ENCODE measurements at places on chromosomes 5 and 9.

DNA sequence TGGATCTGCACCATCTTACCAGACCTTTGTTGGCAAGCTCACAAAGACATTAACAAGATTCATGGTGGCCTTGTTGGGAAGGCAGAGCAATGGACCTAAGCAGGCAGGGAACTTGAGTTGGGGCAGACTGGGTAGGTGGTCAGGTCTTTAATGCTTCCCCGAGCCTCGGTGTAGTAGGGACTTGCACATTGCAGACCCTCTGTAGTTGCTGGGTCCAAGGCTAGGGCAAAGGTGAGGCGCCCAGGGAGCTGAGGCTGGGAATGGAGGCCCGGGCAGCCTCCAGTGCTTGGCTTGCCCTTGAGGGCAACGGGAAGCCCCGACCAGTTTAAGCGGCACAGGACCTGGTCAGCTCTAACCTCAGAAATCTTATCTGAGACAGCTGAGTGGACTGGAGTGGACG is 24.1 kb downstream of the NKX2-5 start:
- DNase-seq: no peak

GRCh38 chr9:127589955-127590370 is 22.1 kb upstream of the STXBP1 start:
- no peak for DNase-seq

- DNase-seq: no peak
These were observed 125.6 kb downstream of the RAB3C start for GRCh38 chr5:58708456-58708855.

DNA sequence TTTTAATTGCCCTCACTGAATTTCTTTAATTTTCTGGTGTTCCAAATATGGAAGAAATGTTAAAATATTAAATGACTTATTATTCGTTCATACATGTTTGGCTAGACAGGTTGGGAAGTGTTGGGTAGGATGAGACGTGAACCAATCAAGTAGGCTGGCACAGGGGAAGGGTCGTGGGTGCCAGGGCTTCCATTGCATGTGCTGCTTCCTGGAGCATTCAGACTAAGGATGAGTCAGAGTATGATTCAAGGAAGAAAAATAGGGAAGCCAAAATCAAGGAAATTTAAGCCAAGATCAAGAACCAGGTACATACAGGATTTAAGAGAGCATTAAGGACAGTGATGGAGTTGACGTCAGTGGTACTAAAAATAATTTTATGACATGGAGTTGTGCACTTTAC is 2068.0 kb downstream of the MAT2B start:
- DNase-seq: no peak

- DNase-seq: no peak
These were observed 97.1 kb upstream of the IRX2 start for GRCh38 chr5:2848619-2849018.

DNA sequence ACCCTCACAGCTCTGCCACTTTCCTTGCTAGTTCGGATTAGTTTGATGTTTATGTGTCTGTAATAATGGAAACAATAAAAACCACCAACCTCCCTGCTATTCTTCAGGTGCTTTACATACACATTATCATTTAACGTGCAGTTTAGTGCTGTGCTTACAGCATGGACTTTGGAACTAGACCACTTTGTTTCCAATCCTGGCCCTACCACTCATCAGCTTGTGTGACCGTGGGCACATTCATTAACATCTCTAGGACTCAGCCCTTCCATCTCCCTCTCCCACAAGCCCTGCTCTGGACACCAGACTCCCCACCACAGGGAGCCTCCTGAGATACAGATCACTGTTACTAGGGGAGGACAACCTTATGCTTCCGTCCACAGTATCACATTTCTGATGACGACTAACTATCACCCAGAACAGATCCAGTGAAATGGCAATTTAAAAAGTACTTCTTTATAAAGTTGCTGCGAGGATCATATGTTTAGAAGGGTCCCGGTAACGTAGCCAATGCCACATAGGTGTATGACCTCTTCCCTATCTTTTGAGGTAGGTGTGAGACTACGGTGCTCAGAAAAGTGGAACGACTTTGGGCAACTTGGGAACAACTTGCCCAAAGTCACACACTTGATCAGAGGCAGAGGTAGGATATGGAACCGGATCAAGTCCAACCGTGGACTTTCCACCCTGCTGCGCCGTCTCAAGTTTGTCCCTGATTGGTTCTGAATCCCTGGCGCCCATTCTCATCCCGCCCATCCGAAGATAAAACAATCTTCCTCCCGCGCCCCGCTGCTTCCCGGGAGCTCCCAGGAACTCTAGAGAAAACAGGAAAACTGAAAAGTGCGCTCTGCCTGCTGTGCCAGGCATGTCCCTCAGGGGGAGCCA is 132.4 kb upstream of the NIPBL start:
- no peak for DNase-seq

DNA sequence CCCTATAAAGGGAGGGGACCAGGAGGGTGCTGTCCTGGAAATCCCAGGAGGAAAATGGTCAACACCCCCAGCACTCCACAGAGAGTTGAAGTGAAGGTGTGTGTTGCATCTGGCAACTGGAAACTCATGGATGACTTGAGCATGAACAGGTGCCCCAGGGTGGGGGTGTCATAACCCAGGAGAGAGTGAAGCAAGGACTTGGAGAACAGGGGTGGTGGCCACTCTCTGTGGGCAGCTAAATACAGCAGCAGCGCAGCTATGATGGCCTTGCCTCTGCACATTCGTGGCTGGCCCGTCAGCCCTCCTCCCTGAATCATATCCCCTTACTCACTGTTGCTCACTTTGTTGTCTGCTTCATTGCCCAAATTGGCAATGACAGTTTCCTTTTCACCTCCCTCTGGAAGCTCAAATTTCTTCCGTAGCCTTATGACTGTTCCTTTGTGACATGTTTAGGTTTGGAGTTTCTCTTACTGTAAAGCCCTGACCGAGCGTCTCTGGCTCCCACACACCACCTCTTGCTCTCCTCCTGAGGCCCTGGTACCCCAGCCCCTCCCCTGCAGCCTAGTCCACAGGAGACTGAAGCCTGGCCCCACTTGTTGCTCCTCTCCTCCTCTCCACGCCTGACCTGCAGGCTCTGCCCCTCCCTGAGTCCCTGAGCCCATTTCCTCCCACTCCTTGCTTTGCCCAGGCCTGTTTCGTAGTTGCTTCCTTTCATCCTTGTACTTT is 185.8 kb downstream of the CD180 start:
- DNase-seq: no peak

GRCh38 chr5:10324518-10325370 is 17.0 kb upstream of the CMBL start:
- DNase-seq: no peak

- DNase-seq: no peak
These were observed 56.7 kb downstream of the HSPA4 start for GRCh38 chr5:133108481-133108921.

DNA sequence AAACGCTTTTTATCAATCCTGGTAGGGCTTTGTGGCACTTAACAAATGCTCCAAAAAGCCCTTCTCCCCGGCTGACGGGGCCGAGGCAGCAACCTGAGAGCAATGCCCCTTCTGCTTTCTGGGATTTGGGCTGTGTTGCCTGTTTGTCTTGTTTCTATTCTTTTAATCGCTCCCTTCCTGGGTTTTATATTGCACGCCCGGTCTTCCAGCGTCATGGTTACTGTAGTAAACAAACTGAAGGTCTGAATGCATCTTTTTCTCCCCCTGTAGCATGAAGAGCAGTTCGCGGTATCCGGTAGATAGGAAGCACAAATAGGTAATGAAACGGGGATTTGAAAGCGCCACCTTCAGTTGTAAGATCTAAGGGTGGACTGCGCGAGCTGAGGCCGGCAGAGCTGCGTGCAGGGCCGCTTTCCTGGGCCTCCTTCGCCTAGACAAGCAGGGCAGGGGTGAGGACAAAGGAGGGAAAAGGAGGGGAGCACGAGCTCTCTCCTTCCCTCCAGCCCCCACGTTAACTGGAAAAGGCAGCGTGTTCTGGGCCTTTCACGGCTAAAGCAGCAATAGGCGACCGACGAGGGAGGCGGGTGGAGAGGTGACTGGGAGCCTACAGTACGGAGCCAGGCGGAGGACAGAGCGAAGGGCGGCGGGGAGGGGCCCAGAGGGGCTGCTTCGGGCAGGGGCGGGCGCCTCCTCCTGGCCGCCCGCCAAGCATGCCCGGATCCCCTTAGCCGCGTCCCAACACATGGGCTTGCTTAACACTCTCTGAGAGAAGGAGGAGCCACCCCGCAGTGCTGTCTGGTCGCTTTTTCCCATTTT is 49.3 kb upstream of the ZNF366 start:
- DNase-seq: peak; percentile 4

DNA sequence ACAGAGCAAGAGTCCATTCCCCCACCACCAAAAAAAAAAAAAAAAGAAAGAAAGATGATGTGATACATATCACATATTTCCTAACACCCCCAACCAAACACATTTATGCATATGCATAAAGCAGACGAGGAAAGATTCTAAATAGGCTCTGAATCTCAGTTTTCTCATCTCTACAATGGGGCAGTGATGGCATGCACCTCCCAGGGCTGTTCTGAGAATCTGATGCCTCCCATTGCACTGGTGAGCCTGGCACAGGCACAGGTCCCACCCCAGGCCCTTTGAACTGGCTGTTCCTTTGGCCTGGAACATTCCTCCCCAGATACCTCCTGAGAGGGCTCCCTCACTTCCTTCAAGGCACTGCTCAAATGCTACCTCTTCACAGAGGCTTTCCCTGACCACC is 116.5 kb downstream of the C9orf50 start:
- DNase-seq: no peak

GRCh38 chr5:60685700-60686099 is 14.3 kb downstream of the DEPDC1B start:
- DNase-seq: no peak

DNA sequence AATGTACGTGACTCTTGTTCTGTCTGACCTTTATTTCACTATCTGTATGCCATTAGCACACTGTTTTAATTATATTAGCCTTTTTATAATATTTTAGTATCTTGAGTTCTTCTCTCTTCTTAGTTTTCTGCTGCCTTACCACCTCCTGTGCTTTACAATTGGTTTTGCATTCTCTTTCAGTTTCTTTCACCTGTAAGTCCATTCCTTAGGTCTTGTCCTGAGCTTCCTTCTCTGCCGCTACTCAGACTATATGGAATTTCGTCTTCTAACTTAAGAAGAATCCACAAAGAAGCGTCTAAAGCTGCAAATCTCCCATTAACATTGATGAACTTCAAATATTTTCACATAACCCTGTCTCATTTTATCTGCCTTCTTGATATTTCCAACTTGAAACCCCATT is 642.9 kb downstream of the MAT2B start:
- DNase-seq: no peak

GRCh38 chr9:109239240-109239639 is 72.2 kb upstream of the FRRS1L start:
- DNase-seq: no peak

DNA sequence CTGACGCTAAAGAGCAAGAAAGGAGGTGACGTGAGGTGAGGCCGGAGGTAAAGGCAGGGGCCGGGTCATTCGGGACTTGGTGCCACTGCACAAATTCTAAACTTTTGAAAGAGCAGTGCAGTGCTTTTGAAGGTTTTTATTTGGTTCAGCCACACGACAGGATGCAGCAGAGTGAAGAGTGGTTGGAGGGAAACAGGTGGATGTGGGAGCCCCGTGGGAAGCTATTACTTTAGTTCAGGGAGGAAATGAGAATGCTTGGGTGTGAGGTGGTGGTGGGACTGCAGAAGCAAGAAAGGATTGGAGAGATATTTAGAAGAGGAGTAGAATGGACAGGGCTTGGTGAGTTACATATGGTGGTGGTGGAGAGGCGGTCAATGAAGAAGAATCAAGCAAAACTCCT is 64.7 kb upstream of the ITGA2 start:
- DNase-seq: no peak

- no peak for DNase-seq
These were observed 25.7 kb upstream of the FAM81B start for GRCh38 chr5:95365302-95366095.

Data from stimulated activated CD8-positive, alpha-beta memory T cell treated with anti-CD3 and anti-CD28 coated beads, Interleukin-7, amount 100 ng/mL, for 24 hours (primary cell).